A549 treated with ZK216348 at 1 μM for 4 hours (cell line): ENCODE measurements at places on chromosomes 6 and 20. TPM values are rescaled to one million over a fixed set of nuclear protein-coding genes. Genes with fewer than 3 reads are reported as not detected.

The NKX2-2 gene
- total RNA-seq = not detected in 5 replicates

The GNAS gene
- total RNA-seq = 611 to 774 TPM (median 699 TPM) in 5 replicates

The CLIC5 gene
- not detected in 5 replicates for total RNA-seq

The HTR1B gene
- 0.12 to 0.22 TPM (median 0.18 TPM) in 5 replicates for total RNA-seq

The HNF4A gene
- total RNA-seq = 11.4 to 21.3 TPM (median 16.5 TPM) in 5 replicates

The PBOV1 gene
- total RNA-seq = not detected in 5 replicates

The CRISP2 gene
- total RNA-seq = not detected in 5 replicates

The CUTA gene
- total RNA-seq = 139 to 237 TPM (median 202 TPM) in 5 replicates

The PTCHD4 gene
- 0.06 to 0.11 TPM (median 0.09 TPM) in 3 of 5 replicates, not detected in the others for total RNA-seq

The SERAC1 gene
- total RNA-seq = 2.2 to 3.8 TPM (median 3.3 TPM) in 5 replicates

The WFDC2 gene
- not detected in 5 replicates for total RNA-seq

The VIP gene
- not detected in 5 replicates for total RNA-seq

The ENPP1 gene
- total RNA-seq = 0.94 to 1.9 TPM (median 1.5 TPM) in 5 replicates

The SEL1L2 gene
- total RNA-seq = not detected in 5 replicates

The IL20RA gene
- total RNA-seq = not detected in 5 replicates

The TNFAIP3 gene
- 16.1 to 24.2 TPM (median 16.6 TPM) in 5 replicates for total RNA-seq

The PM20D2 gene
- 7.4 to 15.8 TPM (median 13.9 TPM) in 5 replicates for total RNA-seq

The TREML2 gene
- not detected in 5 replicates for total RNA-seq

The KHDC1 gene
- total RNA-seq = 2.4 to 4.2 TPM (median 3.5 TPM) in 5 replicates

The NRN1 gene
- 0.40 to 1.2 TPM (median 0.78 TPM) in 5 replicates for total RNA-seq

The SCRT2 gene
- total RNA-seq = not detected in 5 replicates

The UBR2 gene
- total RNA-seq = 5.6 to 8.0 TPM (median 6.5 TPM) in 5 replicates

The CTCFL gene
- total RNA-seq = not detected in 5 replicates

The EYS gene
- 0.26 TPM in 1 of 5 replicates, not detected in the others for total RNA-seq

The LGSN gene
- total RNA-seq = 1.7 to 3.4 TPM (median 3.0 TPM) in 5 replicates

The C20orf141 gene
- 0.36 TPM in 1 of 5 replicates, not detected in the others for total RNA-seq

The HLA-DRA gene
- not detected in 5 replicates for total RNA-seq
